ENCODE measurements at places on chromosomes 5 and 9. TPM values are rescaled to one million over a fixed set of nuclear protein-coding genes. Genes with fewer than 3 reads are reported as not detected.

DNA sequence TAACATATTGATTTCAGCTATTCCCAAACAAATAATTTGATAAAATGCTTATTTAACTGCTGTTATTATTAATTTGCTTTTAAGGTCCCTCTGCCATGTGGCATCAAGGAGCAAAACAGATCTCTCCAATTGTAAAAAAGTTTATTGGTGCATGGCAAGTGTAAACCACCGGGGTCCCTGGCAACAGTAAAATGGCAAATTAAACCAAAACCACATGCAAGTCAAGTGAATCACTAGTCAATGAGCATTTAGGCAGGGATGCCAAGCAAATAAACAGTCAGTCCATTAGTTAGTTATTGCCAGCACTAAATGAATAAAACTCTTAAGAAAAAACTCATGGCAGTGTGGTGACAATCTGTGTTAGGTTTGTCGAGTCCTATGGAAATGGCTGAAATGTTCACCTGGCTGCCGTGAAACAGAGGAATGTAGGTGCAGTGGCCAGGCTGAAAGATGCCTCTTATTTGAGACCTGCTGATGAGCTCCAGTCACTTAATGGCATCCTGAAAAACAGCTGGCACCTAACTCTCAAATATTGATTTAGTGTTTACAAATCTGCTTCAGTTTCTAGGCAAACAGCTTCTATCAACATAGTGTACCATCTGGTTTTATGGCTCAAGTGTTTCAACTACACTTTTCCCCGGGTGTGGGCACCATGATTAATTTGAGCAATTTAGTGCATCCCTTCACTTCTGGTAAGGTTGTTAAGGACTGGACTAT, 296.5 kb upstream of the ITGA1 start:
- H3K36me3 ChIP-seq: no peaks in the 10 kb centered on the region
- H3K4me3 ChIP-seq: no peak overlapping the region
- H3K27me3 ChIP-seq: no peaks in the 10 kb centered on the region
- no peaks in the 10 kb centered on the region for H3K4me1 ChIP-seq

- H3K27me3 ChIP-seq: no peaks in the 10 kb centered on the region
- H3K27ac ChIP-seq: no peak overlapping the region
- no peak overlapping the region for H3K4me3 ChIP-seq
- no peaks in the 10 kb centered on the region for H3K36me3 ChIP-seq
- DNase-seq: no peak
Measured at GRCh38 chr5:30149526-30149925, 1044.0 kb upstream of the CDH6 start.

- H3K4me1 ChIP-seq: peaks cover 81% of the 10 kb centered on the region
- no peak overlapping the region for H3K4me3 ChIP-seq
- H3K36me3 ChIP-seq: peaks cover 6% of the 10 kb centered on the region
Measured at GRCh38 chr5:109703829-109704228, 14.1 kb downstream of the MAN2A1 start.

GRCh38 chr5:168747987-168748777, 169.0 kb upstream of the PANK3 start:
- no peak overlapping the region for H3K27ac ChIP-seq
- H3K4me3 ChIP-seq: no peak overlapping the region
- H3K36me3 ChIP-seq: no peaks in the 10 kb centered on the region
- H3K27me3 ChIP-seq: no peaks in the 10 kb centered on the region
- DNase-seq: no peak

GRCh38 chr5:3225201-3225960, 370.3 kb upstream of the IRX1 start:
- no peaks in the 10 kb centered on the region for H3K27me3 ChIP-seq
- no peaks in the 10 kb centered on the region for H3K4me1 ChIP-seq
- no peak for DNase-seq

DNA sequence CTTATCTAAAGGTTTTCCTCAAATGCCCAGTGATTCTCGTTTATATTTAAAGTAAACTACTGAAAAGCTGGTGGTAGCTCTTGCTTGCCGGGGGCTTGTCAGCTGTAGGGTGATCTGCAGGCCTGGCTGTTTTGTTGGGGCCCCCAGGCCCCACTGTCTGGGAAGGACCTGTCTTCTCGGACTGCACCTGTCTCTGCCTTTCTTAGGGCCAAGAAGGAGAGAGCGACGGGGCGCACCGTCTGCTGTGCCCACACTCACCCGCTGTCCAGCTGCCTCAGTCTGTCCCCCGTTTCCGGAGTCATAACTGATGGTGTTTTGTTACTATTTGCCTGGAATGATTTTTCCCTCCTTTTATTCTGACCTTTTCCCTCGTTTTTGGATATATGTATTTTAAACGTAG, 94.1 kb upstream of the CACNA1B start:
- no peak overlapping the region for H3K4me3 ChIP-seq
- H3K27ac ChIP-seq: no peak overlapping the region
- no peaks in the 10 kb centered on the region for H3K27me3 ChIP-seq
- H3K36me3 ChIP-seq: peaks cover 45% of the 10 kb centered on the region
- no peak for DNase-seq
- no peaks in the 10 kb centered on the region for H3K4me1 ChIP-seq

DNA sequence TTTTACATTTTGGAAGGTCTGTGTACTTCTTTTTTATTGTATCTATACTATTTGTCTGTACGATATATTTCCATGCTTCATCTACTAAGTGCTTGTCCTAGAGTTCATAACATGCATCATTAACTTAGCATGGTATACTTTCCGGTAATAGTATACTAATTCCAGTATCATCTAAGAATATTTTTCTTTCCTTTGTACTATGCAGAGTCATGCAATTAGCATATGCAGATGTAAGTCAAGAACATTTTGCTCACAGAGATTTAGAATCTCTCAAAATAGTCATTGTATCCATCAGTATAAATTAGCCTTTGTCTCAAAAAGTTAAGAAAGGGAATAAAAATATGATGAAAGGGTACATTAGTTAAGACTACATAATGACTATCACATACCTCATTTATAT, 770.4 kb upstream of the GRAMD2B start:
- H3K36me3 ChIP-seq: no peaks in the 10 kb centered on the region
- DNase-seq: no peak
- no peaks in the 10 kb centered on the region for H3K4me1 ChIP-seq
- no peak overlapping the region for H3K27ac ChIP-seq
- no peaks in the 10 kb centered on the region for H3K27me3 ChIP-seq
- H3K4me3 ChIP-seq: no peak overlapping the region

DNA sequence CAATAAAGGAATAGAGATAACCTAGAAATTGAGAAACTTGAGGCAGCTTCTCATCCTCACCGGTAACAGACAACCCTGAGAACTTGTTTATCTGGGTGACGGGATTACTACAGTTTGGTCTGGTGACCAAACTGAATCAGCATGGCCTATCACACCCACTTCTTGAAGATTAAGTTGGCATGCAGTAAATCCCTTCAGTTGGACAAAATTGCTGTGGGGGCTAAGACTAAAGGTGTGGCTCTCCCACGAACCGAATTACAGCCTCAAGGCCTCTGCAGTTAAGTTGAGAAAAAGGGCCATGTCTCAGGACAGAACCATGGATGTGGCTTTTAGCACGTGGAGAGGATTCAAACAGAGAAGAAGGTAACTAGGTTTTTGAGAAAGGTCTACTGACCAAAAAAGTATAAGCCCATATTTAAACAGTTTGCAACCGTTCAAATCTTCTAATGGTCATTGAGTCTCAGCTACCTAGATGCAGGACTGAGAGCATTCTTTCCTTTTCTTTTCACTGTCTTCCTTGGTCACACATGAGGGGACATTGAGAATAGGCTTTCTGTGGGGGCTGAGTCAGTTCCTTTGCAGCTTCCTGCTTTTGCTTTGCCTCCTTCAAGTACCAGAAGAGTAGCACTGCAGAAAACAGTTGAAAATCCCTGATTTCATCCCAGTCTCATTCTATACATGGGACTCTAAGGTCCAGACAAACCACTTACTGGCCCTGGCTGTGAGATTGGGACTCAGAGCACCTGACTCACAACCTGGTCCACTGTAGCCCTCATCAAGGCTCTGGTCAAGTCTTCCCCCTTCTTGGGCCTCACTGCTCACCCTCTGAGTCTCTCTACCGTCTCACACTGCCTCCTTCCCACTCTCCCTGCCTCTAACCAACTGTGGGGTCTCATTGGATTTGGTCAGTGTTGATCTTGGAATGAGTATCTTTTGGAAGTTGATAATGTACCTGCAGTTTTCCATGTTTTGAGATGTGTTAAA, 30.9 kb downstream of the PDE6A start:
- no peak overlapping the region for H3K4me3 ChIP-seq
- no peaks in the 10 kb centered on the region for H3K27me3 ChIP-seq
- H3K36me3 ChIP-seq: no peaks in the 10 kb centered on the region
- DNase-seq: no peak

- no peaks in the 10 kb centered on the region for H3K27me3 ChIP-seq
- H3K4me3 ChIP-seq: no peak overlapping the region
- no peak for DNase-seq
- no peaks in the 10 kb centered on the region for H3K4me1 ChIP-seq
- H3K27ac ChIP-seq: no peak overlapping the region
Measured at GRCh38 chr9:125911861-125912644, 164.9 kb downstream of the PBX3 start.

DNA sequence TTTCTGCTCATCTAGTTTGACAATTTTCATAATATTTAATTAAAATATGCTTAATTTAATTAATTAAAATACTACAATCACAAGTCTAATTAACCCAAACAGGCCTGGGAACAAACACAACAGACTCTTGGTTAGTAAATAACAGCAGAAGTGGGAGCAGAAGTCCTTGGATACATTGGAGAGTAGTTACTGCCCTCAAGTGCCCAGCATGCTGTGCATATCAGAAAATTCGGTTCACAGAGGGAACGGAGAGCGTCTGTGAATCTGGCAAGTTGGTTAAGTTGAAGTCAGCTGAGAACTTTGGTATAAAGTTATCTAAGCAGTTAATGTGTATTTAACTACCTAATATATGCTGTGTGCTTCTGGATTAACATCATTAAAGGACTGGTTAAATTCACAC, 87.0 kb upstream of the ATG10 start:
- no peak overlapping the region for H3K27ac ChIP-seq
- no peaks in the 10 kb centered on the region for H3K4me1 ChIP-seq
- no peak for DNase-seq
- no peaks in the 10 kb centered on the region for H3K36me3 ChIP-seq

DNA sequence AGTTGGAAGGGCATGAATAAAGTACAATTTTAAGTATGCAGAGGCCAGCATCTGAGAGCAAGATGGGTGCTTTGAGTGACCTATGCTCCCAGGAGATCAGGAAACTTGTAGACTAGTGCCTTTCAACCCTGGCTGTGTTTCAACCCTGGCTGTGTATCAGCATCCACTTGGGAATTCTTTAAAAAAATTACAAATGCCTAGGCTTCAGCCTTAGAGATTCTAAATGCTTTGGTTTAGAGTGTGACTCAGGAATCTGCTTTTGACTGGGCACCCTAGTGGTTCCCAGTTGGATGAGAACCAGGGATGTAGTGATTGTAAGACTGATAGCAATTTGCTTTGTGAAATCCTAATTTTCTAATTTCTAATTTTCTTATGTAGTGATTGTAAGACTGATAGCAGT, 65.6 kb downstream of the RALGPS1 start:
- H3K4me1 ChIP-seq: peaks cover 30% of the 10 kb centered on the region
- no peak overlapping the region for H3K27ac ChIP-seq
- no peak overlapping the region for H3K4me3 ChIP-seq
- no peaks in the 10 kb centered on the region for H3K27me3 ChIP-seq
- no peaks in the 10 kb centered on the region for H3K36me3 ChIP-seq
- no peak for DNase-seq

DNA sequence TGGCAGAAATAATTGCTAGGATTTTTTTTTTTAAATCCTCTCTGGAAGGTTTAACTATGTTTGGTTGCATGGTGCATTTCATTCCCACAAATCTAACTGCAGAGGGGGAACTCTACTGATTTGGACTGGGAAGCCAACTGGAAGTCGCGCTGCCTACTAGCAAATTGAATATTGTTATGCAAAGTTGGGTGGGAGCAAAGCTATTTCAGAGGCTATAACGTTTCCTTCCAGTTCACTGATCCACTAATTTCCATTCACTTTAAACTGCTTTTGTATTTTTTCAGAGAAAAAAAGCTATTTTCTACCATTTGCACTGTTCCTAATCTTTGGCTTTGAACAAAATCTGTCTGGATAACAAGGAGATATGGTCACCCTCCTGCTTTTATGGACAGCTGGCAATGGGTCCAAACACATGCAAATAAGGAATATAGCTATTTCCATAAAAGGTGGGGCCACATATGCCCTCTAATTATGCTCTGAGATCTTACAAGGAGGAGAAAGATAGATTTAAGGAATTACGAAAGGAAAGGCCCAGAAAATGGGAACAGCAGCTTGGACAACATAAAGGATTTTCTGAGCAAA, 40.1 kb downstream of the MACIR start:
- DNase-seq: no peak
- no peaks in the 10 kb centered on the region for H3K4me1 ChIP-seq
- H3K4me3 ChIP-seq: no peak overlapping the region
- no peak overlapping the region for H3K27ac ChIP-seq

- H3K27me3 ChIP-seq: no peaks in the 10 kb centered on the region
- no peak overlapping the region for H3K27ac ChIP-seq
- H3K4me3 ChIP-seq: no peak overlapping the region
- H3K36me3 ChIP-seq: no peaks in the 10 kb centered on the region
Measured at GRCh38 chr5:68817632-68818031, 276.2 kb upstream of the SLC30A5 start.

DNA sequence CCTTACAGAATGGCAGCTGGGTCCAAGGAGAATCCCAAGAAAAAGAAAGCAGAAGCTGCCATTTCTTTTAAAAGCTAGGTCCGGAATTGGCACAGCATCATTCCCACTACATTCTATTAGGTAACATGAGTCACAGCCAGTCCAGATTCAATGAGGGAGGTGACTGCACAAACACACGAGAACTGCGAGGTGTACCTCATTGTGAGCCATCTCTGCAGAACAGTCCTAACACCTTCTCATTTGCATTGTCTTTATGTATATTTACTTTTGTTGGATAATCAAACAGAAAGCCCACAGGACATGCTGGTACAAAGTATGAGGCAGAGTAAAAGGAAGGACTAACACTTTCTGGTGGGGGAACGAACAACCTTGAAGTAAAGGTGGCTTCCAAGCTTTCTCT, 14.6 kb upstream of the HABP4 start:
- no peaks in the 10 kb centered on the region for H3K27me3 ChIP-seq
- H3K4me1 ChIP-seq: no peaks in the 10 kb centered on the region
- no peak overlapping the region for H3K27ac ChIP-seq
- DNase-seq: no peak
- no peaks in the 10 kb centered on the region for H3K36me3 ChIP-seq

DNA sequence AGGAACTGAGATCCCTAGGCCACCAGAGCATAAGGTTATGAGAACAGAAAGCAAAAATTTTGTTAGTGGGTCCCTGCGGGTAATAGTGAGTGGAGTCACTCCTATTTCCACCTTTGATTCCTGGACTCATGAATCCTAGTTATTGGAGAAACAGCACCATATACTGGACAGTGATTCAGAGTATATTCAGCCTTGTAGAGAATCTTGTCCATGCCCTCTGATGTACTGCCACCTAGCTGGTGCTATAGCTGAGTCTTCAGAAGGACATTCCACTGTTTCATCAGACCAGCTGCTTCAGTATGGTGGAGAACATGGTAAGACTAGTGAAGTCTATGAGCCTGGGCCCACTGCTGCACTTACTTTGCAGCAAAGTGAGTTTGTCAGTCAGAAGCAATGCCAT, 25.0 kb upstream of the ITGA2 start:
- H3K27ac ChIP-seq: no peak overlapping the region
- DNase-seq: no peak
- no peaks in the 10 kb centered on the region for H3K4me1 ChIP-seq
- no peak overlapping the region for H3K4me3 ChIP-seq

TMEFF1 gene
- total RNA-seq: 0.37 TPM

DNAH5 gene
- total RNA-seq: not detected

DDX31 gene
- 31.3 TPM for total RNA-seq

OR4F3 gene
- total RNA-seq: not detected

GPRIN1 gene
- total RNA-seq: 2.7 TPM

PCDHB9 gene
- total RNA-seq: not detected

SLC25A2 gene
- 0.35 TPM for total RNA-seq

C1QTNF3 gene
- total RNA-seq: 1.4 TPM

SGCD gene
- 0.11 TPM for total RNA-seq

AGPAT2 gene
- 18.4 TPM for total RNA-seq

Data from CD8-positive, alpha-beta memory T cell (primary cell).